ENCODE measurements at places on chromosomes 7 and 10.

- DNase-seq = no peak
Measured at GRCh38 chr7:155979994-155980393, 167.7 kb upstream of the SHH start.

GRCh38 chr7:129356176-129356575 lies 78.1 kb upstream of the STRIP2 start:
- DNase-seq = no peak

DNA sequence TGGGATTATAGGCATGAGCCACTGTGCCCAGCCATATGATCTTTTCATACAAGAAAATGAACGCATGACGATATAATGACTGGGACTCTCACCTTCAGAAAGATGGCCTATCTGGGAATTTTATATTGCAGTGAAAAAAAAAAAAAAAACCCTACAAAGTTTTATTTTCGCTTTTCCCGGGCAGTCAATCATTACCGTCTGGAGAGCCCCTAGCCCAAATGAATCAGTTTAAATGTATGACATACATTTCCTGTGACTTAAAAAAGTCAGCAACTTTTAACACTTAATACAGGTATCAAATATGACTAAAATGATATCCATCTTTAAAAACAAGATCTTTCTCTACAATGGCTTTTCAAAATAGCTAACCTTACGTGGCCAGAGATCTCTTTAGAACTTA lies 48.2 kb upstream of the NMT2 start:
- DNase-seq = no peak

DNA sequence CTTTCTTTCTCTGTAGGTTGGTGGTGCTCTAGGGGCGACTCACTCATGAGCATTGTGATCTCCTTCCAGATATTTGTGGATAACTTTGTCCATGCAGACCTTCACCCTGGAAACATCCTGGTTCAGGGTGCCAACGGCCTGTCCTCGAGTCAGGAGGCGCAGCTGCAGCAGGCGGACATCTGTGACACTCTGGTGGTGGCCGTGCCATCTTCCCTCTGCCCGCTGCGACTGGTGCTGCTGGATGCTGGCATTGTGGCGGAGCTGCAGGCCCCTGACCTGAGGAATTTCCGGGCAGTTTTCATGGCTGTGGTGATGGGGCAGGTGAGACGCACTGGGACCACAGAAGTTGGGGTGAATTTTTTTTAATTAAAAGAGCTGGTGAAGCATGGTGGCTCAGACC lies 9.6 kb upstream of the NDUFB2 start:
- no peak for DNase-seq

GRCh38 chr7:115356139-115356746 lies 434.3 kb downstream of the MDFIC start:
- DNase-seq = no peak

DNA sequence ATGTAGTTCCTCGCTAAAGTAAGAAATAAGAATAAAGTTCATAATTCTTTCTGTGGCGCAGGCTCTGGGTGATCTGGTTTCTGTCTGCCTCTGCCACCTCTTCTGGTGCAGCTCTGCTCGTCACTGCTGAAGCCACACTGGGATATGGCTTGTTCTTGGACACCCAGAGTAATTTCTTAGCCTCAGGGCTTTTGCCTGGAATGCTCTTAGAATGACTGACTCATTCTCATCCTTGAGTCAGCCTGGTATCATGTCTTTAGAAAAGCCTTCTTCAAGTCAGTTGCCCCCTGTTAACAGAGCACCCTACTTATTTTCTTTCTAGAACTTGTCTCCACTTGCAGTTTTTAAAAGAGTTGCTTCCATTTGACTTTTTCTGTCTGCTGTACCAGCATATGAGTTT lies 2.0 kb downstream of the ZSCAN25 start:
- peak; percentile 55 for DNase-seq

GRCh38 chr7:84538268-84538667 lies 343.7 kb upstream of the SEMA3A start:
- DNase-seq = no peak

- DNase-seq = no peak
Measured at GRCh38 chr10:21053953-21054690, 157.0 kb upstream of the NEBL start.

DNA sequence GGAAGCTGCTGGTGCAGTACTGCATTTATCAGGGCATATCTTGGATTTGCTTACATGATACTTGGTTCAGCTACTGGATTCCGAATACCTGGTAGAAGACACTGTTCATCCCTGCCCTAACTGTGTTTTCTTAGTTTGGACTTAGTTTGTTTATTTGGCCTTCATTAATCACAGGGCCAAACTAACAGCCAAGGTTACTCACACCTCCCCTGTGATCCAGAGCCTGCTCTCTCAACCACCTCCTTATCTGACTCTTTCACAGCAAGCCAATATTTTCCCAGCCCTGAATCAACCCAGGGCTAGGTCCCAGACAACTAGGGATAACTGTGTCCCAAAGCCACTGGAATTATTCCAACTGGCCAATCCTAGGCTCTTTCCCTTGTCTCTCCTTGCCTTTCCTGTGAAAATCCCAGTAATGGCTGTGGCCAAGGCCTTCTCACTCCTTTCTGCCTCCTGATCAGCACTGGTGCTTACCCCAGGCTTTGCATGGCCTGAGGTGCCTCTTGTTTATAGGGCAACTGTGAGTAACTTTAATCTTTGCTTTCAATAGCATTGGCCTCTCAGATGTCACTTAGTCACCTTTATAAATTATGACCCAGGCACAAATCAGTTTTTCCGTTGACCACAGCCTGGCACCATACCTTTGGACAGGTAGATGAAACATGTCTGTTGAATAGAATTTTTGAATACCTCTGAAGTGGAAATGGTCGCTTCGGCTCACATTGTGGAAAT lies 9.3 kb upstream of the JCAD start:
- DNase-seq = no peak

DNA sequence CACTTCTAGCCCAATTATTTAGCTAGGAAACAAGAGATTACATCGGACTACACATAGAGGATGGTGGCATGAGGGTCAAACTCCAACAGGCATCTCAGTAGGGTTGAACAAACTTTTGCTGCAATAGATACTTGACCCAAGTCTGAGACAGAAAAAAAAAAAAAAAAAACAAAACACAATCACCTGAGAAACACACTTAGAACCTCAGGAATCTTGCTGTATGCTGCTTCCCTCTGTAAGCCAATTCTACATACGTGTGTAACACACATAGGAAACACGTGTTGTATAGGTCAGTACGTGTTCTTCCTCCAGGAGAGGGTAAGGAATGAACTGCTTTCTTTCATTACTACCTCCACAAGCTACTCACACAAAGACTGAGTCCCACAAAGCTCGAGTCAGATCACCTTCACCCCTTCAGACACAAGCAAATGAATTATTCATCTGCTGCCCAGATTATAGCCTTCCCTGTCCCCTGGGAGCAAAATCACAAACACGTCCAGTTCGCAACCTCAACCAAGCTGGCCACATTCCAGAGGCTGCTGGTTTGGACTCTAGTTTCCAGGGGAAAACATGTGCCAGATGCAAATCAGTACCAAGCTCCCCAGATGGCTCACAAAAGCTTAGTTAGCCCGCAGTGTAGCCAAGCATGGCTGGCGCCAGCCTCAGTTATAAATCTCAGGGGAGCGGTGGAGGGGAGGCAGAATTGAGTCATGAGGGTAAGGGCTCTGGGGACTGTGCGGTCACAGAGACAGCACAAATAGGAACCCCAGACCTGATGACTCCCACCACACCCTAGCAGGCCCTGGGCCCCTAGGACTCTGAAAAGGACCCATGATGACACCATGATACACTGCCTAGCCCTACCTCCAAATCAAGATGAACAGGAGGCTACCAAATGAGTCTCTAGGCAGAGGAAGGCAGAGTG lies 15.1 kb downstream of the PSAP start:
- DNase-seq = peak; percentile 70

DNA sequence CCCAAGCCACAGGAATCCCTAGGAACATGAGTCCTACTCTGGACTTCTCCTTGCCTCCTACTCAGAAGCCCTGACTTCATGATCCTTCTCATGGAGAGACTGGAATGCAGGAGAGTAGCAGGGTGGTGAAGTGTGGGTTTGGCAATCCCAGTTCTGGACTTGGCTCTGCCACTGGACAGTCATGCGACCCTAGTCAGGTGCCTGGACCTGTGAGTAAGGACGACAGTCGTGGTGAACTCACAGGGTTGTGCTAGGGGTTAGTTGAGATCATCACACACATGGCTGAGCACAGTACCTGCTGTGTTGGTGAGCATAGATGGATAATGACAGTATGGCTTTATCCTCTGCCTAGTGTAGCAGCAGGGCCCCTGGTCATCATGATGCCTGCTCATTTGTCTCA lies 117.9 kb downstream of the LRRC18 start:
- DNase-seq = no peak

GRCh38 chr7:2666155-2666554 lies 21.8 kb upstream of the AMZ1 start:
- DNase-seq = no peak

DNA sequence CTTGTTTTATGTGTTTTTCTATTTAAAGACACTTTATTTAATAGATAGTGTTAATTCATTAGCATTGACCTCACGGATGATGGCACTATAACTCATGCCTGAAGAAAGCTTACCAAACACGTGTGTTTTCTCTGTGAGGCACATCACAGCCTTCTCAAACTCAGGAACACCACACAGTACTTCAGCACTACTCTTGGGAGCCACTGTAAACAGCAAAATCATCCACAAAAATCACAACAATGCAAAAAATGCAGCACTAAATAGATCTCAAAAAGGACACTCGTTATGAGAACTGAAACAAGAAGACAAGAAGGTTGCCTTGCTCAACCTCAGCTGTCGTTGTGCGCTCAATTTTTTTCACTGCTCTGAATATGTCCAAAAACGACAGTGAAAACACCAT lies 12.0 kb upstream of the PARP12 start:
- peak; percentile 34 for DNase-seq

GRCh38 chr7:7151285-7151684 lies 31.1 kb upstream of the C1GALT1 start:
- no peak for DNase-seq

DNA sequence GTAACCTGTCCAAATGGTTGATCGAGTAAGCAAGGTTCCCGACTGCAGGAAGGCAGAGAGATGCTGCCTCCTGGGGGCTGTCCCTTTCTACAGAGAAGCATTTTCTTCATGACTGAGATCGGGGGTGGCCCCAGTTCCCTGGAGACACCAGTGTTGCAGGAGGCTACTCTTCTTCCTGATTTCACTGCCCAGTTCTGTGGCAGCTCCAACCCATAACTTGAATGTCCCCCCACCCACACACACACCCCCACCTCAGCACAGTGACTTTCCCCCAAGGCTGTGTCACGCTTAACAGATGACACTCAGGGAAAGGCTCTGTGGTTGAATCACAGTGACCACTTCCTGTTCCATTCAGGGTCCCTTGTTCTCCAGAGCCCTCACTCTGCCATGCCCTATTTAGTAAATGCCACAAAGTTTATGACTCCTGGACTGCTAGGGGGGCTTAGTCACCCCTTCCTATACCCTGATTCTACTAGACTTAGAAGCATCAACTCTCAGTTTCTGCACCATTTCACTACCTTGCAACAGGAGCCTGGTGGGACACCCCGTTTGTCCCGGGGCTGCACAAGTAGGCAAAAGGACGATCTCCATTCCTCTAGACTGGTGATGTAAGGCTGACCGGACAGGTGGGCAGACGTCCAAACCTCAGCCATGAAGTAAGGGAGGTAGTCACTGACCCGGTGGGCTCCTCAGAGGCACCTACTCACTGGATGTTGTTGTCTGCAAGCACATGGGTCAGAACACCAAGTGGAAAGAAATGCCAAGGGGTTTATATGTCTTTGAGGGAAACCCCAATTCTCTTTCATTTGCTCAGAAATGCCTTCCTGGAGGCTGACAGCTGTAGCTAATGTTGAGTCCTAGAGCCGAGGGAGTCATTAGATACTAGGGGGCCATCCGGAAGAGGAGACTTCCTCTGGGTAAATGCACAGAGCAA lies 31.3 kb upstream of the SMC3 start:
- DNase-seq = no peak

DNA sequence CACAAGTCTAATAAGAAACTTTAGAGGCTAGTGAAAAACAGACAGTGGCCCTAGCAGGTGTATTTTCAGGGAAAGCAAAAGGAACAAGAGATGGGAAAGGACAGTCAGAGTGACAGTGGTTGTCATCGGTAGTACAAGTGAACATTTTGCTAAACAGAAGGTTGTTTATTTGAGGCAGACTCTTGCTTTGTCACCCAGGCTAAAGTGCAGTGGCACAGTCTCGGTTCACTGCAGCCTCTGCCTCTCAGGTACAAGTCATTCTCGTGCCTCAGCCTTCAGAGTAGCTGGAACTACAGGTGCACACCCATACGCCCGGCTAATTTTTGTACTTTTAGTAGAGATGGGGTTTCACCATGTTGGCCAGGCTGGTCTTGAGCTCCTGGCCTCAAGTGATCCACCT lies 195.8 kb downstream of the RELN start:
- DNase-seq = no peak

DNA sequence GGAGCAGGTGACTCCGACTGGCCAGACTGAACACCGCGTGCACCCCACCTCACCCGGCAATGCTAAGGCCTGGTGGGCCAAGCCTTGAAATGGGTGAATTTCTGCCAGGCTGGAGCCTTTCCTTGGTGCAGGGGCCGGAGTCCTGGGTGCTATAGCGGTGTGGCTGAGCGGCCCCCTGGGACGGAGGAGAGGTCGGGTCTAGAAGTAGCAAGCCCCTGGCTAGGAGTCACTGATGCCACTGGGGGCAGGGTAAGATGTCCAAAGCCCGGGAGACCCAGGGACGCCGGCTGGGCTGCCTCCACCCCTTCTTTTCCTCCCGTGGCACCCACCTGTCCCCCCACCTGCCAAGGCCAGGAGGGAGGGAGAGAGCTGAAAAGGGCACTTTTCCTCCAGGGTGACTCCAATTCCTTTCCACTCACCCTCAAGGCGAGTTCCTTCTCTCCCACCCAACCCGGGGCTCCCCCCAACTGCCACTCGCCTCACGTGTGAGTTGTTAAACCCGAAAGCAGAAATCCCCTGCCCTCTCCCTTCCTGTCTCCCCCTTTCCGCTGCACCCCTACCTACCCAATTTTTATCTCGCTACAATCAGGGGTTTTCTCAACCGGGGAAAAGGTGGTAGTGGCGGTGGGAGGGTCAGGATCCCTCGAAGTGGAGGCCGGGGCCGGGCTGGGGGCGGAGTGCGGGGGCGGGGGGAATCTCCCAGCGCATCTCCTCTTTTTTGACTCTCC lies 6.0 kb upstream of the GATA3 start:
- DNase-seq = no peak

- no peak for DNase-seq
Measured at GRCh38 chr10:22685926-22686325, 28.5 kb downstream of the PIP4K2A start.

DNA sequence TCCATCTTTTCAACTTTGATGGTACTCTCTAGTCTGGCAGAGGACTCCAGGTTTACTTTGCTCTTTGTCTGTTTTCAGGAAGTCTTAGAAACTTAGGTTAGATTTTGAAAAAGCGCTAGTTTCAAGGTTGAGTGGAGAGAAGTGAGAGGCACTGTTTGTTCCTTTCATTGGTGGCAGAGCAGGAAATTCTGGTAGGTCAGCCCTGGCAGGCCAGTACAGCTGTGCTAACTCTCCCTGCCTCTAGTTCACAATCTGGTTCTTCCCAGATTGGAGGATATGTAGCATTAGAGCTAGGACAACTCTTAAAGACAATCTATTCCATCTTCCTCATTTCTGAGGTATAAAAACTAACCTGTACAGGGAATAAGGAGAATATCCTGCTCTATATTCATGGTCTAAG lies 160.9 kb upstream of the FZD1 start:
- no peak for DNase-seq

- DNase-seq = no peak
Measured at GRCh38 chr7:111312966-111313365, 222.0 kb downstream of the LRRN3 start.
